ENCODE measurements at places on chromosomes 11 and 22.
A peak's percentile ranks its signal among the peaks of the same experiment; 100 is the strongest.

- DNase-seq = peak; percentile 70
Measured at GRCh38 chr11:2892215-2892966, 6.8 kb upstream of the CDKN1C start.

DNA sequence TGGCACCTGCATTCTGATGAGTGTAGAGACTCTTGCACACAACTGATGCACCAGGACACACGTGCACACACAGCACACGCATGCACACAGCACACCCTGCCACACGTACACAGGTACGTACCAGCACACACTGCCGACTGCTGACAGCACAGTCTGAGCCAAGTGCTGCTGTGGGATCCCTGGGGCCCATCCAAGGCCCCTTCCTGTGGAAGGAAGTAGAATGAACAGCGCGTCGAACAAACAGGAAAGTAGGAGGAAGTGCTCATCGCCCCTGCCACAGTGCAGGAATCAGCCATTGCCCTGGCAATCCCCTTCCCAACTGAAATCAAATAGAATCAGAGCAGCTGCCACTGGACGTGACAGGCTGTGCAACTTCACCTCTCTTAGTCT is 57.9 kb downstream of the CD82 start:
- DNase-seq = no peak

DNA sequence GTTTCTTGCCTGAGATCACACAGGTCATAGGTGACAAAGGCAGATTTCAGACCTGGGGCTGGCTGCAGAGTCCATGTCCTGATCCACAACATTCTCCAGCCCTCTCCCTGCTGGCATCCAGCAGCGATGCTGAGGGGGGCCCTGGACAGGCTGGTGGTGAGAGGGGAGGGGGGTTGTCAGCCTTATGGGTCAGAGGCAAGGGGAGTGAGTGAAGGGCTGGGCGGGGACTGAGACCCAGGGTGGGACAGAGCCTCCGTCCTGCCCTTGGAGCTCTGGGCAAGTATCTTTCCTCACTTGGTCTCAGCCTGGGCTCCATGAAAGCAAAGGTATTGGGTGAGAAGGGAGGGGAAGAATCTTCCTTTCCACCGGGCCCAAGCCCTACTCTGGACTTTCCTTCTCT is 66.7 kb upstream of the RASD2 start:
- DNase-seq = no peak

- DNase-seq = peak; percentile 62
Measured at GRCh38 chr11:62444236-62444833, 25.5 kb downstream of the SCGB1A1 start.

DNA sequence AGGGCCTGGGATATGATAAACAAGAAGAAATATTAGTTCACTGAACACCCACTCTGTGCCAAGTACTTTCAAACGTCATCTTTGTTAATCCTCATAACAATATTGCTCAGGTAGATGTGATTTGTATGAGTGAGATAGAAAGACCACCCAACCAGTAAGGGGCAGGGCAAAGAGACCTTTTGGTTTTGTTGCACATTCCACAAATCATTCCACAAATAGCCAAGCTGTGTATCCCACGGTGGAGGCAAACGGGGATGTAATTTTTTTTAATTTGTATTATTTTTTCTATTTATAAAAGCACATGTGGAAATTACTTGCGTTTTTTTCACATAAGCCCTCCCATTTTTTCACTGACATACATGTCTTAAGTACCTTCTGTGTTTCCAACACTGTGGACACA is 29.0 kb downstream of the LAYN start:
- no peak for DNase-seq

DNA sequence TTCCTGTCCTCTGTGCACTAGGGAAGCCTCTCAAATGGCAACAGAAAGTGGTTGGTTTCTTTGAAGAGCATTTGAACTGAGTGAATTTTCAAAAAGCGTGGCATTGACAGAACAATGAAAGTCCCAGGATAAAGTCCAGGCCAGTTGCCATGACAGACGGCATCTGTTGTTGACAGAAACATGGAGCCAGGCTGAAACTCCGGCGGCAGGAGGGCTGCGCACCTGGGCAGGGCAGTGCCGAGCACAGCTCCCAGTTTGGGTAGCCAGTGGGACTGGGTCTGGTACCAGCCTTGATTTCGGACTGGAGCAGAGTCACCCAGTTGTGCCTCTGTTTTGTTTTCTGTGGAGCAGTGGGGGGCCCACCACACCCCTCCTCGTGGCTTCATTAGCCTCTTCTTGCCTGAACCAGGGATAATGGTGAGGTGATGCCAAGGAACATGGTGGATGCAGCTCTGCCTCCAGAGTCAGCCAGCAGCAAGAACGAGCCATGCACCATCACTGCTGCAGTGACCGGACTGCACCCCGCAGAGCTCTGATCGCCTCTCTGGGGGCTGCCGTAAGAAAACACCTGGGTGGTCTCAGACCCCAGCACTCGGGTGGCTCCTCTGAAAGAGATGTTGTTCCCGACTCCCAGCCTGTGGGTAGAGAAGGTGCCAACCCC is 9.8 kb upstream of the SEPTIN5 start:
- DNase-seq = no peak

DNA sequence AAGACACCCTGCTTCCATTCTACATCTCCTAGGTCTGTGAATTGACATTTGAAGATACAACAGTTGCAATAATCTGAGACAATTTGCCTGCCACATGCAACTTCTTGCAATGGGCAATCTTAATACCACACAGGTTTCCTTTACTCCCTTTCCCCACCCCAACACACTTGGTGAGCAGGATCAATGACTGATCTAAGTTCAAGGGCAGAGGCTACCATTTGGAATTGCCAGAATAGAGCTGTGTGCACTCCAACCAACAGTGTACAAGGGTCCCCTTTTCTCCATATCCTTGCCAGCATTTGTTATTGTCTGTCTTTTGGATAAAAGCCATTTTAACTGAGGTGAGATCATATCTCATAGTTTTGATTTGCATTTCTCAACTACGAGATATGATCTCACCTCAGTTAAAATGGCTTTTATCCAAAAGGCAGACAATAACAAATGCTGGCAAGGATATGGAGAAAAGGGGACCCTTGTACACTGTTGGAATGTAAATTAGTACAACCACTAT is 2.9 kb upstream of the NNMT start:
- no peak for DNase-seq

GRCh38 chr11:134393638-134394037 is 18.4 kb downstream of the B3GAT1 start:
- DNase-seq = no peak

GRCh38 chr11:124190298-124191139 is 7.4 kb downstream of the OR10D3 start:
- DNase-seq = no peak

DNA sequence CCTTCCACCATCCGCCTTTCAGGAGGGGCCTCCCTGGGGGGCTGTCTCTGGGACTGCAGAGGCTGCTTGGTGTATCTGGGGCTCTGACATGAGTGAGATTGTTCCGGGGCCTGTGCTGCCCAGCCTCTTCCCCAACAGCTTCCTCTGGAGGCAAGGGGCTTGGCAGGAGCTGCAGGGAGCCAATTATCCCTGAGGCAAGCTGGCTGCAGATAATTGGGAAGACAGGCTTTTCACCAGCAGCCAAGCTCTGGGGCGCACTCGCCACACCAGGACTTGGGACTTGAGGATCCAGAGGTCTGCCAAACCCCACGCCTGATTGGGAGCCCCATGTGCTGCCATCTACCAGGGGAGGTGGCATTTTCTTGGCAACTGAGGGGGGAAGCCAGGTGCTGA is 15.6 kb upstream of the RTN4R start:
- DNase-seq = no peak

- no peak for DNase-seq
Measured at GRCh38 chr11:34068111-34068510, 16.6 kb downstream of the CAPRIN1 start.

DNA sequence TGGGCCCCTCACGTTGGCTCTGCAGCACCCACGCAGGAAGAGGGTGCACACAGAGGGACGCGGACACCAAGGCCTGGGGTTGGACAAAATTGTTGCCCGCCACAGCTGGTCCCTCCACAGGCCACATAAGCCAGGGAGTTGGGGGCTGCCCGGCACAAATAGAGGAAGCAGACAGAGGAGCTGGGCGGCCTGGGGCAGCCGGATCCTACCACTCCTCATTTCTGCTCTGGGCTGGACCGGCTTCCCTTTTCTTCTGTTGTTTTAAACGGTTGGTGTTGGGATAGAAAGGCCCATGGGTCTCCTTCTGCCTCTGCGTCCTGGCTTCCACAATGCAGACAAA is 36.4 kb upstream of the LINC01488 start:
- no peak for DNase-seq

DNA sequence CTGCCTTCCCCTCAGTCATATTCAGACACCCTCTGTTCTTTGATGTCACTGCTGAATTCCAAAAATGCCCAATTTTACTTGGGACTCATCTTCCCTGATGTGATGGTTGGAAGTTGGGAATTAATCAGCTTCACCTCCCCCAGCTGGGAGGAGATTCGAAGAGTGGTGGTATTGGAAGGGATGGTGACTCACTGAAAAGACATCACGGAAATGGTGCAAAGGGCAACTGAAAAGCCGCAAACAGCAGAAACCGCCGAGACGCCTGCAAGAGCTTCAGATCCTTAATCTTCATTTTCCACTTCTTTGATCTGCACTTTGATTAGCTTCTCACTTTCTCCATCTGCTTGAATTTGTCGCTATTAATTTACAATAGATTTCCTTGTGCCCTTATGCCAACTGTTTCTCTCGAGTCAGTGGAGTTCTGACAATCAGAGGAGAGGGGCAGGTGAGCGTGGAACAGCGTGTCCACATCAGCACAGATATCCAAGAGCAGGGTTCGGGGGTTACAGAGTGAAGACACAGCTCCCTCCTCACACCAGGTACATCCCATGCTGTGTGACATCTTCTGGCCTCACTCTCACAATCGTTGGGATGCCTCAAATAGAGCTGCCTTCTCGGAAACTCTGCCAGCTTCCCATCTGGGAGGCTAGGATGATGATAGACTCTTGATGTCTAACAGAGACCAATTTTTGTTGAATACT is 325.4 kb downstream of the BRD1 start:
- DNase-seq = no peak

GRCh38 chr22:36153501-36154422 is 6.8 kb downstream of the APOL3 start:
- no peak for DNase-seq

All from CD4-positive, alpha-beta T cell treated with Interleukin-4 for 1 hour (primary cell).